ENCODE measurements at places on chromosomes 13 and 19.

- DNase-seq: no peak
Observed at GRCh38 chr19:18160971-18161635, 8.1 kb downstream of the PIK3R2 start.

DNA sequence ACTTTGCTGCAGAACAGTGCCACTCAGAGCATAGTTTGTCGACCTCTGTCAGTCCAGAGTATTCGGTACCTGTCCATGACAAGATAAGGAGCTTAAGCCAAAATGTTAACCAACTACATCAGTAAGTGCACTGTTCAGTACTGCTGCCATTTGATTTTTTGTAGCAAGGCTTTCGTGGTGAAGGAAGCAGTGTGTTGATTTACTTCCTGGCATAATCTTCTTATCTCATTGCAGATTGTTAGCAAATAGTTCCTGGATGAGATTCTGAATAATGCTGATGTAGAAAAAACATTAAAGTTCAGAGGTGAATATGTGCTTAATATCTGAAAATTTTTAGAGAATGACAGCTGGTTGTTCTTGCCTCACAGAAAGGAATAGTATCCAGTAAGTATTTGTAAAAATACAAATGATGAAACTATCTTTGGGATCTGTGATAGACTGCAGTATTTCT lies 85.7 kb downstream of the LRRC63 start:
- DNase-seq: no peak

GRCh38 chr19:50244695-50245094 lies 41.3 kb downstream of the MYH14 start:
- DNase-seq: no peak

DNA sequence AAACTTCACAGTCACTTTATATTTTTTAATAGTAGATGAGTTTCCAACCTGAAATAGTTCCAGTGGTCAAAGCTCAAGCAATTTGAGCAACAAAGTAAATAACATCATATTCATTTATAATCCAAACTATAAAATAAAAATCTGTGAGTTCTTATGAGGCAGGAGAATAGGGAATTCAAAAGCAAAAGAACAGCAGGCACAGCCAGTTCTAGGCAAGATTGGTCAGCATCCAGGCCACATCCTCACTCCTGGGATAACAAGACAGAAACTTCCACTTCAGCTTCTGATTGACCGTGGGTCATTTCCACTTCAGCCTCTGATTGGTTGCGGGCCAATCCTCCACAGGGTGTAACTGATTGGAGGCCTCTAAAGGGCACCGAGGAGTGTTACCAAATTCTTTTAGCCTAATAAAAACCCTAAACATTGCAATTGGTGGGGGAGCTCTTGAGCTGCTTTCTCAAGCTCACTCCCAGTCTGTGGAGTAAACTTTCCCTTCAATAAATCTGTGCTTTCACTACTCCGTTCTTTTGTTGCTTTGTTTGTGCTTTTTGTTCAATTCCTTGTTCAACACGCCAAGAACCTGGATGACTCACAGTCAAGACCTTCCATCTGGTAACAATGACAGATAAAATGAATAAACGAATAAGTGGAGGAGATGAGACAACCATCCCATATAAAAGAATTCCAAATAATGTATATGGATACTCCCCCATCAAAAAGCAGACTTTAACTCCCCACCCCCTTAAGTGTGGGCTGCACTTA lies 42.6 kb upstream of the AMER2 start:
- no peak for DNase-seq

DNA sequence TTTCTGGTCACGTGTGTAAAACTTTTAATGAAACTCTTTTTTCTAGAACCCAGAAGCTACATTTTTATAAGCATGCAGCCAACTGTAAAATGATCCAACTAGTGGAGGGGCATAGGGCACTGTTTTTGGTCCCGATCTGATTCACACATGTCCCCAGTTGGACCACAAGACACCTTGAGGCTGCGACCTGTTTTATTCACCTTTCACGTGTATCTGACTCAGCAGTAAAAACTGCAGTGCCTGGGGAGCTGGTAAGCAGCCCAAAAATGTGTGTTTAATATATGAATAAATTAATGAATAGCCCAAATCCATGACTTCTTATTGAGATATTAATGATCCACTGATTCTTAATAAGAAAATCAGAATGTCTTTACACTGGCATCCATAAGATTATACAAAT lies 140.4 kb downstream of the COL4A1 start:
- no peak for DNase-seq

DNA sequence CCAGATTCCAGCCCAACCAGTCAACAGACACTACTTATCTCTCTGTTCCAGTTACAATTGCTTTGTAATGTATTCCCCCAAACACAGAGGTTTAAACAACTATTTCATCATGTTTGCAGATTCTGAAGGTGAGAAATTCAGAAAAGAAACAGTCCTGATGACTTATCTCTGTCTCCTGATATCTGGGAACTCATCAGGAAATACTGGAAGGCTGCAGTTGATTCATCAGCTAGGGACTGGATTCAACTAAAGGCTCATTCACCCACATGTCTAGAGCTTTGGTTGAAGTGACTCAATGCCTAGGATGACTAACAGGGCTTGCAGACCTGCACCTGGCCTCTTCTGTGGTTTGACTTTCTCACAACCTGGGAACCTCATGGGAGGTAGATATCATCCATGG lies 56.6 kb upstream of the GPC6 start:
- DNase-seq: peak; percentile 98

GRCh38 chr19:43607238-43608205 lies 4.4 kb upstream of the SRRM5 start:
- DNase-seq: no peak

DNA sequence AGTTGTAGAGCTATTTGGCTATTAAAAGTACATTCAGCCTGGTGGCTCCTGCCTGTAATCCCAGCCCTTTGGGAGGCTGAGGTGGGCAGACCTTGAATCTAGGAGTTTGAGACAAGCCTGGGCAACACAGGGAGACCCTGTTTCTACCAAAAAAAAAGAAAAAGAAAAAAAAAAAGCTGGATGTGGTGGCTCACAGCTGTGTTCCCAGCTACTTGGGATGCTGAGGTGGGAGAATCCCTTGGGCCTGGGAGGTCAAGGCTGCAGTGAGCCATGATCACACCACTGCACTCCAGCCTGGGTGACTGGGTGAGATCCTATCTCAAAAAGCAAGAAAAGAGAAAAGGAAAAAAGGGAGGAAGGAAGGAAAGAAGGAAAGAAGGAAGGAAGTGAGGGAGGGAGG lies 9.6 kb upstream of the IZUMO2 start:
- no peak for DNase-seq

DNA sequence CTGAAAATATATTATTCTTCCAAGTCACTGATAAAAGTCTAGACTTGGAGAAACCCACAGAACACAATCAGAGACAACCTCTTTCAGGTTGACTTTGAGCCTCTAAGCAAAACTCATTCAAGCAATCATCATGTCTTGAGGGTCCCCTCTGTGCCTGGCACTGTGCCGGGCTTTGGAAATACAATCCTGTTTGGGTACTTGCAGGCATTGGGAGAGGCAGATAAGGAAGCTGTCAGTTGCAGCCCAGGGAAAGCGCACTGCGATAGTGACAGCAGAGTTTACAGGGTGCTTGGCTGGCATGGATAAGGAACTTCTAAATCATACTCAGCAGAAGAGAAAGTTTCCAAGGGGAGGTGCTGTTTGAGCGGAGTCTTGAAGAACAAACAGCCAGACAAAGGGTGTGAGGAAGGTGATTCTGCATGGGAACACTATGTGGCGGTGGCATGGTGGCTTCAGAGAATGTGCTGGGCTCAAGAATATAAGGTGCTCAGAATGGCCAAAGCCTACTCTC lies 9.1 kb downstream of the SERP2 start:
- no peak for DNase-seq

DNA sequence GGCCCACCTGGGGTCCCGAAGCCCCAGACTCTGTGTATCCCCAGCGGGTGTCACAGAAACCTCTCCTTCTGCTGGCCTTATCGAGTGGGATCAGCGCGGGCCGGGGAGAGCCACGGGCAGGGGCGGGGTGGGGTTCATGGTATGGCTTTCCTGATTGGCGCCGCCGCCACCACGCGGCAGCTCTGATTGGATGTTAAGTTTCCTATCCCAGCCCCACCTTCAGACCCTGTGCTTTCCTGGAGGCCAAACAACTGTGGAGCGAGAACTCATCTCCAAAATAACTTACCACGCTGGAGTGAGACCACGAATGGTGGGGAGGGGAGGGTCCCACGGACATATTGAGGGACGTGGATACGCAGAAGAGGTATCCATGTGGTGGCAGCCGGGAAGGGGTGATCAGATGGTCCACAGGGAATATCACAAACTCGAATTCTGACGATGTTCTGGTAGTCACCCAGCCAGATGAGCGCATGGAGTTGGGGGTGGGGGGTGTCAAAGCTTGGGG lies 1.0 kb upstream of the ICAM5 start:
- DNase-seq: no peak

- DNase-seq: no peak
Observed at GRCh38 chr19:49506575-49507105, 5.8 kb upstream of the FCGRT start.

DNA sequence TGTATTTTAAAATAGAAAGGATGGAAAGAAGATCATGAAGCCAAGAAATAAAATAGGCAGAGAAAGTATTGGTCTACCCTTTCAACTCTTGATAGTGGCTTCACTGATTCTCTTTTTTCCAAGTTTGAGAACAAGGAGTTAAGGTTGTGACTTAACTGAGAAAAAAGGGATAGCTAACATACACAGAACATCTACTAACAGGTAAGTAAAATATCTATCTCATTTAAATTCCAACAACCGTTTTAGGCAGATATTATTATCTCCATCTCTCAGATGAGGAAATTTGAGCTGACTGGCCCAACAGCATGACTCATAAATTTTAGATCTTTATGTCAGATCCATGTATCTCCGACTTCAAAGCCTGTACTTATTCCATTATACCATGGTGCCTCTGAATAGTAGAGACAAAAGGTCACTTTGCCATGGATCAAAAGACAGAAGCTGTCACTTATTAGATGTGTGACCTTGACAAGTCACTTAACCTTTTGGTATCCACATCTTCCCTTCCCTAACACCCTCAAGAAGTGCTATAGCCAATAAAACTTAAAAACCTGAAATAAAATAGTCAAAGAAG lies 152.1 kb downstream of the DACH1 start:
- no peak for DNase-seq

GRCh38 chr19:15671891-15672579 lies 852 bp upstream of the CYP4F12 start:
- DNase-seq: no peak

DNA sequence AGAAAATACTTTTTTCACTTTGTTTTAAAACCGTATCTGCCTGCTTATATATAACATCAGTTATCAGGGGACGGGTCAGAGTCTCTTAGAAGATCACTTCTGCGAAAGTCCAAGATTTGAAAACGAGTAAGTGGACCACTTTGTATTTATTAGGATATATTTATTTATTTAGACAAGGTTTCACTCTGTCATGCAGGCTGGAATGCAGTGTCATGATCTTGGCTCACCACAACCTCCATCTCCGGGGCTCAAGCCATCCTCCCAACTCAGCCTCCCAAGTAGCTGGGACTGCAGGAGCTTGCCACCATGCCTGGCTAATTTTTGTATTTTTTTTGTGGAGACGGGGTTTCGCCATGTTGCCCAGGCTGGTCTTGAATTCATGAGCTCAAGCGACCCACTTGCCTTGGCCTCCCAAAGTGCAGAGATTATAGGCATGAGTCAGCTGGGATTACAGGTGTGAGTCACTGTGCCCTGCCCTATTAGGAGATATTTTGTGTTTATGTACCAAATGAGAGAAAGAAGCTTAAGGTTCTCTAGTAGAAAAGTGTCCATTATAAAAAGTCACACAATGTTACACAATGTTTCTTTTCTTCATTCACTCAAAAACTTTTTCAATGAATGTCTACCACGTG lies 39.5 kb downstream of the RASL11A start:
- DNase-seq: no peak

- no peak for DNase-seq
Observed at GRCh38 chr13:27122036-27122435, 49.6 kb downstream of the USP12 start.

GRCh38 chr13:109156181-109156935 lies 526.9 kb downstream of the MYO16 start:
- DNase-seq: no peak

DNA sequence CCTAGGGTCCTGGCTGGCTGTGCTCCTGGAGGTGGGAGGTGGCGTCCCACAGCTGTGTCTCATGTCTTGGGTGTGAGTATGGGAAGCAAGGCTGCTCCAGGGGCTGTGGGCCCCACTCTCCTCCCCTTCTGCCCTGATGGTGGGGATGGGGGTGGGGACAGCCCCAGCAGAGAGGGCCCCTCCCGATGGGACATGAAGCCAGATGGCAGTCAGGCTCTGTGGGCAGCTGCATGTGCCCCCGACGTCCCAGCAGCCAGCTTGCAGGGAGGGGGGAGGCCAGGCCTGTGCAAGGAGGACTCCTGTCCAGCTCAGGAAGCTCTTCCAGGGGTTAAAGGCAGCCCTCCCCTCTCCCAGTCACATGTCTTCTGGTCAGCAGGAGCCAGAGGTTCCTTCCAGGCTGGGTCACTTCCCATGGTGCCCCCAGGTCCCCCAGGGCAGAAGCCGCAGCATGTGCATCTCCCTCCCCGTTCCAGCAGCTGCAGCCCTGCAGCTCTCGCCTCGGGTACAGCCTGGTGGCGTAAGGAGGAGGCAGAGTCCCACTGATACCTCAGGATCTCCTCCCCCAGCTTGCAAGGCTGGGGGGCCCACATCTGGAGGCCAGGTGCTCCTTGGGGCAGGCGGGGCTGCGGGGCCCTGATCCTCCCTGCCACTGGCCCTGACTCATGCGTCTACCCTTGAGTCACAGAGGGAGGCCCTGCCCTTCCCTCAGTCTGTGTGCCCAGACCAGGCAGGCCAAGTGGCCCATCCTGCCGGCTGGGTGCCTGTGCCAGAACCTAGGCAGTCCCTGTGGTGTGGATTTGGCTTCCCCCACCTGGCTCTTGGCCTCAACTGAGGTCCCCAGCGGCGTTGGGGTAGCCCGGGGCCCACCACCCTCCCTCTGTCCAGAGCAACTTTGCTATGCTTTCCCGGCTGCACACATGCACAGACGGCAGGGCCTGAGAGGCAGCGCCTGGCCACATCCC lies 13.0 kb downstream of the YIPF2 start:
- no peak for DNase-seq

- DNase-seq: no peak
Observed at GRCh38 chr13:89827552-89827951, 1519.9 kb upstream of the MIR17HG start.

- DNase-seq: no peak
Observed at GRCh38 chr19:28443361-28443760, 769.6 kb downstream of the UQCRFS1 start.

GRCh38 chr13:50419896-50420295 lies 404.7 kb downstream of the KCNRG start:
- no peak for DNase-seq

GRCh38 chr19:21580101-21580500 lies 74.7 kb downstream of the ZNF429 start:
- DNase-seq: no peak

GRCh38 chr13:22893777-22894176 lies 287.0 kb upstream of the SGCG start:
- DNase-seq: no peak

DNA sequence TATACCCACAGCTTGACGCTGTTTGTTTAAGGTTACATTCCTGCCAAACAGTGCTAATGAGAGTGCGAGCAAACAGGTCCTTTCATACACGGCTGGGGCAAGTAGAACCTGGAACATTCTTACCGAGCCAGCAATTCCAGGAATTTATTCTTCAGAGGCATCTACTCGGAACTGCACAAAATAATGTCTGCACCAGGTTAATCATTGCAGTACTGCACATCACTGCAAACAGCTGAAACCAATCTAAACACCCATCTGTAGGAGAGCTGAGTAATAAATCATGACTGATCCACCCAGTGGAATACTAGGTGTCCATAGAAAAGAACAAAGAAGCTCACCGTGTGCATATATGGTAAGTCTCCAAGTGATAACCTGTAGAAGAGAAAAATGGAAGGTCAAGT lies 1.2 kb upstream of the ZNF579 start:
- no peak for DNase-seq
